Cortex of kidney (tissue), 1 donor: ENCODE measurements at places on chromosomes 16 and 17.

DNA sequence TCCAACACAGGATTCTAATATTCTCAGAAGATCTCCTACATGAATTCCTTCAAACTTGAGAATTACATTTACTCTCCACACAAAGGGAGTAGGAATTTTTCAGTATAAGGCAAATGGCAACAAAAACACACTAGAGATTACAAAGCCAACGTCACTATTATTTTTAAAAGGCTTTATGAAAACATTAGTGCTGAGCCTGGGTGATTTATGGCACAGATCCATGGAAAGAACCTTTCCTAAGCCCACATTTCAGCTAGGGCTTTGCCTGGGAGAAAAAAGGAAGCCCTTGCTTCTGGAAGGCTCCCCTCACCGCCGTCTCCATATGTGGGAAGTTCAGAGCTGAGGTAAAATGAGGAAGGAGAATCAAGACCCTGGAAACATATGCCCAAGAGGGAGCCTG lies 499.4 kb upstream of the HSBP1 start:
- no peak for DNase-seq

DNA sequence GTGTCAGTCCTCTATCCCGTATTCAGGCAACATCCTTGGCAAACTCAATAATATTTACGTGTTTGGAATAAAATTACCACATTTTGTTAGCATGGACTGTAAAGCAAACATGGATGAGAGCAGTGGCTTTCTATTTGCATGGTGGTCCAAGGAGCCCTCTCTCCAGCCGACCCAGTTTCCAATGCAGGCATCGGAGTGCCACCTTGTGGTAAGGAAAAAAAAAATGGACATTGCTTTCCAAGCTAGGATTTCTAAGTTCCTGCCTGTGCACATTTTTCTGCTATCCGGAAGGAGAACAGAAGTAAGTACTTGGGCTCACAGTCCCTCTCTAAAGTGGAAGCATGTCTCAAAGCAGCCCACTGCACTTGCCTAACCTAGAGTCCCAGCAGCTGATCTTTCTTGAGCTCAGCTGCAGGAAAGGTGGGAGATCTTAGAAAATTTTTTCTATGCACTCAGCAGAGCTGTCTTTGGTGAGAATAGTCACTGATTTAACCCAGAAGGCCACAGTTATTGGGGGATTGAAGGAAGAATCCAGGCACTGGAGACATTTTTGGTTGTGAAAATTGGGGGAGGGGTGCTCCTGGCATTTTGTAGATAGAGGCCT lies 46.0 kb upstream of the ERCC4 start:
- no peak for DNase-seq

DNA sequence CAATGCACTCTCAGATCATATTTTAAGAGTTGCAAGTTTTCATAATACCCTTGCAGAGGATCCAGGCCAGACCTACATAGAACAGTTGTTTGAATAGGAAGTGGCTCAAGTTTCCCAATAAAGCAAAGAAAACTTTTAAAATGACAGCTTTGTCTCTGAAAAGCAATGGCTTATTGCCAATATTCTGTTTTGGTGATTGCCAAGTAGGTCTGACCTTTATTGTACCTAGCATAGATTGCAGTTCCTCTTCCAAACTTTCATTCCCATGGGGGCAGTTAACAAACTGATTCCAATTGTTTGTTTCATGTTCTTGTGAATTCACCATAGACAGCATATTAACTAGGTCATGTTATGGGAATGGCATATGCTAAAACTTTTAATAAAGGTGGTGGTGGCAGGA lies 664.6 kb upstream of the CA10 start:
- no peak for DNase-seq

DNA sequence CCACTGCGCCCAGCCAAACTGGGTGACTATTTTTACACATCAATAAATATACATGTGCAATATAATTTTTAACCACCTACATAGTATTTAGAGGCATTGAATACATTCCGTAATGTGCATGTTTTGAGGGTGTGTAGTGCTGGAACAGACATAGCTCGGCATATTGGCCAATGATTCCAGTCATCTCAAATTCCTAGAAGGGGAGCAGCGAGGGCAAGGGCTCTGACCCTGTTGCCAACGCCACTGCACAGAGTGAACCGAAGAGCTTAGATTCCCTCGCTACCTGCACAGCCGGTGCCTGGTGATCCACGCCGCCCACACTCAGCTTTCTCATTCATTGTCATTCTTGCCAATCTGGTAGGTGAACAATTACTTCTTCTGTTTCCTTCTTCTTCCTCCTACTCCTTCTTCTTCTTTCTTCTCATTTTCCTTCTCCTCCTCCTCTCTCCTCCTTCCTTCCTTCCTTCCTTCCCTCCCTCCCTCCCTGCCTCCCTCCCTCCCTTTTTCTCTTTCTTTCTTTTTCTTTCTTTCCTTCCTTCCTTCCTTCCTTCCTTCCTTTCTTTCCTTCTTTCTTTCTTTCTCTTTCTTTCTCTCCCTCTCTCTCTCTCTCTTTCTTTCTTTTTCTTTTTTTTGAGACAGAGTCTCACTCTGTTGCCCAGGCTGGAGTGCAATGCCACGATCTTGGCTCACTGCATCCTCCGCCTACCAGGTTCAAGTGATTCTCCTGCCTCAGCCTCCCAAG lies 26.3 kb upstream of the ATP2A3 start:
- DNase-seq, result no peak

DNA sequence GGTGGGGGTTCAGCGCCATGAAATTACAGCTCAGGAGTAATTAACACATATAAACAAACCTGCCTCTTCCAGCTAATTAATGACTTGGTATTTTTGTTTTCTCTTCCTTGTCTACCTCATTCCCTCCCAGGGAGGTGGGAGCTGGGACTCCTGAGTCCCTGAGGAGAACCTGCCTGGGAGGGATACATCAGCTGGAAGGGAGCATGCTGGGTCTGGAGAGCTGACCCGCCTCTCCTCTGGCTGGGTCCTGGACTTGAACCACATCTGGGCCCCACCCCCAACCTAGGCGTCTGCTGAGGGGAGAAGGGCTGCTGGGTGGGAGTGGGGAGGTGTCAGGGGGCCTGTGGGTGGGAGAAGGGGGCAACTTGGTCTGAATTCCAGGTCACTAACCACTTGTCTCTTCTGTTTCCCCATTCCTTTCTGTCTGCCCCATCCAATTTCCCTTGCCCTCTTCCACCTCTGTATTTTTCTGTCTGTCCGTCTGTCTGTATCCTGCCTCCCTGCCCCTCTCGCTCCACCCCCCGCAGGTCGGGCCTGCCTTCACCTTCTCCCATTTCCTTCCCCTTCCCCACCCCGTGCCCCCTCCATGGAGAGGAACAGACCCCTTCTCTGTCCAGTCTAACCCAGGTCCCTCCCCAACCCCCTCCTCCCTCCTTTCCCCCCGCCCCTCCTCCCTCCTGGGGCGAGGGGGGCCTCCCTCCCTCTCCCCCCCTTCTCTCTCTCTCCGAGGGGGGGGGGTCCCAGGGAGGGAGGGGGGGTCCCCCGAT lies at the start of gene NLGN2:
NLGN2 (plus strand) TSS at position 361 of the 767 bp plus-strand sequence. CDS start 411 bp downstream, outside the sequence.
- no peak for DNase-seq

- no peak for DNase-seq
These were observed 119.4 kb upstream of the NLRP1 start for GRCh38 chr17:5703736-5704135.

DNA sequence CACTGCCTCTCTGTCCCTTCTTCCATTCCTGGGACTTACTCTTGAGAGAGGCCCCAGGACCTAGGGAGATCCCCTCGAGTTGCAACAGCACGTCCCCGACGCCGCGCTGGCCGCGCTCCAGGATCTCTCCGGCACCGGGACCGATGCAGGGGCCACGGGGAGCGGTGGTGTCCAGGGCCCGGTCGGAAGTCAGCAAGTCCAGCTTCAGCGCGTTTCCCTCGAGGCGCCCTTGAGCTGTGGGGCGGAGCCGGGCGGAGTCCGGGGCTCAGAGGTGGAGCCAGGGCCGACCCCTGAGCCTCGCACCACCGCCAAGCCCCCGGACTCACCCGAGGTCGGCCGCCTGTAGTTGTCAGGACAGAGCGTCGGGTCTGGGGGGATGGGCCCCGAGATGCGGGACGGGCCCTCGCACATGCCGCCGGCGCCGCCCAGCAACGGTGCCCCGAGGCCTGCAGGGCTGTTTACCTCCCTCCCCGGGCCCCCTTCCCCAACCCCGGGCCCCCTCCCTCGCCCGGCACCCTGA lies 458 bp downstream of the ENKD1 start:
- DNase-seq, result no peak

DNA sequence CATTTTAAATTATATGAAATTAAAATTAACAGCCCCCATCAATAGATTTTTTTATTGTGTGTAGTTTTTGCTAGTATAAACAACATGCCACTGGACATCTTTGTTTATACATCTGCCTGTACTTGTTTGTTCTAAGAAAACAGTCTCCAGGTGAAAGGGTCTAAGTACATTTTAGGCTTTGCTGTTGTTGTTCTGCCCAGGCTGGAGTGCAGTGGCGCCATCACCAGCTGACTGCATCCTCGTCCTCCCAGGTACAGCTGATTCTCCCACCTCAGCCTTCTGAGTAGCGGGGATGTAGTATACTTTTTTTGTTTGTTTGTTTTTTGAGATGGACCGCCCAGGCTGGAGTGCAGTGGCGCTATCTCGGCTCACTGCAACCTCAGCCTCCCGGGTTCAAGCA lies 25.5 kb downstream of the C17orf58 start:
- no peak for DNase-seq

- no peak for DNase-seq
These were observed 98.1 kb downstream of the WNT3 start for GRCh38 chr17:46720408-46720807.

GRCh38 chr16:590188-590814 lies 435 bp downstream of the RAB40C start:
- no peak for DNase-seq

- no peak for DNase-seq
These were observed 540.4 kb upstream of the CDH11 start for GRCh38 chr16:65662256-65662655.

DNA sequence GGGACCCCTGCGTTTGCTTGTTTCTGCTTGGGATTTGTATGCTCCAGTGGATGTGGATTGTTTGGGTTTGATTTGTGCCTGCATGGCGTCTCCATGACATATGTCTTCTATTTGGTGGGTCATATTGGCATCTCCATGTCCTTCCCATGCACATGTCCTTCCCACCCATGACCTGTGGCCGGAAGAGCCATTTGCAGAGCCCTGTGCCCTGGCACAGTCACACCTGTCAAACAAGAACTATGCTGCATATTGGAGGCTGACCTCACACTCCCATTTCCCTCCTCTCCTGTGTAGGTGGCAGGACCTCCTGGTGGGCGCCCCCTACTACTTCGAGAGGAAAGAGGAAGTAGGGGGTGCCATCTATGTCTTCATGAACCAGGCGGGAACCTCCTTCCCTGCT lies 15.8 kb downstream of the ITGA3 start:
- DNase-seq, result no peak

DNA sequence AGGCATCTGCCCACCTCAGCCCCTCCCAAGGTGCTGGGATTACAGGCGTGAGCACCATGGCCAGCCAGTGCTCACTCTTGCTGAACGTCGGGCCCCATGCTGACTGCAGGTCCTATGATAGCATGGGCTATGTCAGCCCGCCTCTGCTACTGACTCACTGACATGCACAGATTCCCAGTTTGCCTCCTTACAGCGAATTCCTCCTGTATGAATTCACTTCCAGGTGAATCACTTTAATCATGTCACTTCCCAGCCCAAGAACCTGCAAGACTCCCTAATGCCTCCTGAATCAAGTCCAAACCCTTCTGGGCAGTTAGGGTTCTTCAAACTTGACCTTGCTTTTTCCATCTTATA lies 16.1 kb upstream of the UBTF start:
- DNase-seq, result no peak

- DNase-seq, result no peak
These were observed 791 bp downstream of the DNAI2 start for GRCh38 chr17:74274709-74275340.

DNA sequence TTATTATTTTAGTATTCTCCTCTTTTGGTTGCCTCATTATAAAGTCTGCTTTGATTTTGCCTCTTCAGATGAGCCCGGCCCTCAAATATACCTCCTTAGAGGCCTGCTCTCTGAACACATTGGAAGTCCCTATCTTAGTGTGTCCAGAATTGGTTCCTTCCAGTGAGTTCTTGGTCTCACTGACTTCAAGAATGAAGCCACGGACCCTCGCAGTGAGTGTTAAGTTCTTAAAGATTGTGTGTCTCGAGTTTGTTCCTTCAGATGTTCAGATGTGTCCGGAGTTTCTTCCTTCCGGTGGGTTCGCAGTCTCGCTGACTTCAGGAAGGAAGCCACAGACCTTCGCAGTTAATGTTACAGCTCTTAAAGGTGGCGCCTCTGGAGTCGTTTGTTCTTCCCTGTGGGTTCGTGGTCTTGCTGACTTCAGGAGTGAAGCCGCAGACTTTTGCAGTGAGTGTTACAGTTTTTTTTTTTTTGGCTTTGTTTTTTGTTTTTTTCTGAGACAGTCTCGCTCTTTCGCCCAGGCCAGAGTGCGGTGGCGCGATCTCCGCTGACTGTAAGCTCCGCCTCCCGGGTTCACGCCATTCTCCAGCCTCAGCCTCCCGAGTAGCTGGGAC lies 45.8 kb upstream of the NOS2 start:
- no peak for DNase-seq

GRCh38 chr16:30619638-30620037 lies 9.4 kb upstream of the ZNF689 start:
- DNase-seq, result no peak

DNA sequence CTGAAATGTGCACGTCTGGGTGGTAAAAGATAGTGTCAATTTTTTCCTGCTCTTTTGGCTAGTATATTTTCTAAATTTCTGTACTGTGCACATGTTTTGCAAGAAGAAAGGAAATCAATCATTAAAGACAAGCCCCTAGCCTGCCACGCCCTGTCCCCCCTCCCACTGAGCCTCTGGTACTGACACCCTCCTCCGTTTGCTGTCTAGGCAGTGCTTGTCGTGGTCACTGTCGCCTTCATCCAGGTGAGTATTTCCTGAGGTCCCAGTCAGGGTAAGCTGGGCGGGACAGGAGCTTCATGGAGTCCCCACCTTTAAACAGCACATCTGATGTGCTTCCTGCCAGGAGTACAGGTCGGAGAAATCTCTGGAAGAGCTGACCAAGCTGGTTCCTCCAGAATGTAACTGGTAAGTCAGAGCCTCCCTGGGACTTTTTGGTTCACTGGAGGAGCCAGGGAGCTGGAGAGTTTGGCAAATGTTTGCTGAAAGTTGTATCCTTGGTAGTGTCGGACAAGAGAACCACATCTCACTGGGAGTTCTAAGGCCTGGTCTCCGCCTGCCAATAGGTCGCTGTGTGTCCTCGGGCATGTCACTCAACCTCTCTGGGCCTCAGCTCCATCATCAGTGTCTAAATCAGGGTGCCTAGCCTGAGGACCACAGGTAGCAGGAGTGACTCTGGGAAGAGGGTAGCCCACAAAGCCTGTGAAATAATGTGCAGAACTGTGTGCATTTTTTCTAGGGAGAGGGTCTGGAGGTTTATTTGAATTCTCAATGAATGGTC lies 42.2 kb downstream of the ATP2C2 start:
- no peak for DNase-seq

GRCh38 chr16:11386791-11387546 lies 41.7 kb downstream of the RMI2 start:
- no peak for DNase-seq

- DNase-seq, result no peak
These were observed 11.1 kb upstream of the C1QTNF8 start for GRCh38 chr16:1107141-1107540.

GRCh38 chr16:78574571-78574970 lies 475.1 kb downstream of the WWOX start:
- DNase-seq, result no peak
